Activated CD8-positive, alpha-beta memory T cell treated with anti-CD3 and anti-CD28 coated beads for 36 hours (primary cell): ENCODE measurements at places on chromosomes 5 and 9. TPM values are rescaled to one million over a fixed set of nuclear protein-coding genes. Genes with fewer than 3 reads are reported as not detected.

The PCDHB7 gene
- total RNA-seq: not detected

The FXN gene
- 35.6 TPM for total RNA-seq

The MARCHF3 gene
- total RNA-seq: 2.6 TPM

The CYSRT1 gene
- 0.23 TPM for total RNA-seq

The FAM221B gene
- total RNA-seq: not detected

The WNT8A gene
- total RNA-seq: not detected

The ZNF782 gene
- 3.7 TPM for total RNA-seq

The MFAP3 gene
- 17.3 TPM for total RNA-seq

The WWC1 gene
- 1.9 TPM for total RNA-seq

The LOX gene
- not detected for total RNA-seq

The TMEM174 gene
- not detected for total RNA-seq

The SLC34A3 gene
- total RNA-seq: not detected

The NIM1K gene
- total RNA-seq: 0.86 TPM

The TYRP1 gene
- total RNA-seq: not detected

The BICD2 gene
- total RNA-seq: 25.4 TPM

The SLC4A9 gene
- not detected for total RNA-seq

The OLFML2A gene
- total RNA-seq: 0.04 TPM

The SLC6A18 gene
- total RNA-seq: not detected

The MYOZ3 gene
- total RNA-seq: 0.06 TPM

The HCN1 gene
- total RNA-seq: not detected

The IL6ST gene
- total RNA-seq: 43.9 TPM

The BRINP1 gene
- not detected for total RNA-seq

The PCDHGB2 gene
- total RNA-seq: 0.23 TPM

The PCDHGC5 gene
- not detected for total RNA-seq

The NXNL2 gene
- not detected for total RNA-seq

The ADAMTSL1 gene
- total RNA-seq: not detected

The PCDHB14 gene
- not detected for total RNA-seq

The FAM170A gene
- not detected for total RNA-seq

The FAM153A gene
- total RNA-seq: 6.3 TPM

The ST8SIA4 gene
- 45.3 TPM for total RNA-seq

The CAMK4 gene
- total RNA-seq: 57.4 TPM

The INSL4 gene
- total RNA-seq: not detected

The GADD45G gene
- total RNA-seq: 3.8 TPM

The QRFP gene
- total RNA-seq: not detected

The FBXW2 gene
- total RNA-seq: 68.3 TPM

The SLIT3 gene
- 0.76 TPM for total RNA-seq

The PTPA gene
- total RNA-seq: 111 TPM

The LRRC19 gene
- total RNA-seq: not detected

The GABRA1 gene
- not detected for total RNA-seq

The POMT1 gene
- 30.9 TPM for total RNA-seq

The SH3GLB2 gene
- 56.3 TPM for total RNA-seq

The PRELID2 gene
- total RNA-seq: 1.8 TPM

The C5orf63 gene
- total RNA-seq: 8.2 TPM

The PPP2R2B gene
- total RNA-seq: 2.1 TPM

The PTPRD gene
- 0.10 TPM for total RNA-seq

The LSM11 gene
- 8.4 TPM for total RNA-seq

The SPINK4 gene
- not detected for total RNA-seq
